Right cardiac atrium (tissue), 5 donors: ENCODE measurements at places on chromosomes 6 and 20. TPM values are rescaled to one million over a fixed set of nuclear protein-coding genes. Genes with fewer than 3 reads are reported as not detected.

MEI4 gene
- total RNA-seq: 2.8 TPM

FOXF2 gene
- 0.53 TPM for total RNA-seq

OGFR gene
- total RNA-seq: 24.6 TPM

HLA-DPA1 gene
- 54.3 TPM for total RNA-seq

ECI2 gene
- total RNA-seq: 97.4 TPM

RAB23 gene
- total RNA-seq: 20.7 TPM

NOX3 gene
- not detected for total RNA-seq

IDH3B gene
- 148 TPM for total RNA-seq

RIPOR3 gene
- 6.9 TPM for total RNA-seq

PRIM2 gene
- total RNA-seq: 6.7 TPM

EYA4 gene
- 18.8 TPM for total RNA-seq

OR2W1 gene
- total RNA-seq: not detected

C6orf132 gene
- total RNA-seq: 1.3 TPM

OR2B6 gene
- total RNA-seq: not detected

ANGPT4 gene
- total RNA-seq: 0.12 TPM

SIRPD gene
- total RNA-seq: not detected

SMPDL3A gene
- 8.3 TPM for total RNA-seq

IBTK gene
- 24.2 TPM for total RNA-seq

GRCh38 chr6:92767101-92767500, 652.3 kb downstream of the EPHA7 start:
- DNase-seq: no peak

GRCh38 chr20:50551288-50551687, 41.1 kb downstream of the PTPN1 start:
- DNase-seq: no peak

GRCh38 chr20:31497838-31498540, 16.3 kb upstream of the HM13 start:
- peak; percentile 66 for DNase-seq

DNA sequence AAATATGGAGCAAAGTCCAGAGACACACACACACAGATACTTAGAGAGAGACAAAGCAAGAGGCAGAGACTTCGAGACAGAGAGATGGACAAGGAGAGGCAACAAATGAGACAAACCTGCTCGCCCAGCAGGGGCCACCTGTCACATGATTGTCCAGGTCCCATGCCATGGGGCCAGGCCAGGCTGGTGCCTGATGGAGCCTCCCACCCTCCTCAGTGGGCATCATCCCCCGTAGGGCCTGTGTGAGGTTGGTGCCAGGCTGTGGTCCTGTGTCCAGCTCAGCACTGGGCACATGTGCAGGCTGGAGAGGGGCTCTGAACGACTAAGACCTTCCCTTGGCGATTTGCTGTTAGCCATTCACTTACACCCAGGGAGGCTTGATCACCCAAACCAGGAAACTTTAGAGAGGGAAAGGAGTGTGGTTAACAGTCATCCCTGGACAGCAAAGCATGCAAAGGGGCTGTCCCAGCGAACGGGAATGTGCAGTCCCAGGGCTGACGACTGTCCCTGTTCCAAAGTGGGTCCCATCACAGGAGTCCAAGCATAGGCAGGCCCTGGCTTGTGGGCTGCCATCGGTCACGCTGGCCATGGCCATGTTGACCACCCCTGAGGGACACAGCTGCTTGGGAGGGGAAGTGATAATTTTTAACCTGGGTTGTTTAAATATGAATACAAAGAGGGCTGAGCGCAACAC, 38.4 kb upstream of the PHACTR3 start:
- no peak for DNase-seq

- peak; percentile 72 for DNase-seq
Measured at GRCh38 chr20:58852543-58853271, at the start of gene GNAS. TSS of gene GNAS (plus strand) at chr20:58852716.

- no peak for DNase-seq
Measured at GRCh38 chr6:98925831-98926230, 21.9 kb downstream of the FBXL4 start.

GRCh38 chr20:37919389-37920040, 16.6 kb downstream of the VSTM2L start:
- no peak for DNase-seq

DNA sequence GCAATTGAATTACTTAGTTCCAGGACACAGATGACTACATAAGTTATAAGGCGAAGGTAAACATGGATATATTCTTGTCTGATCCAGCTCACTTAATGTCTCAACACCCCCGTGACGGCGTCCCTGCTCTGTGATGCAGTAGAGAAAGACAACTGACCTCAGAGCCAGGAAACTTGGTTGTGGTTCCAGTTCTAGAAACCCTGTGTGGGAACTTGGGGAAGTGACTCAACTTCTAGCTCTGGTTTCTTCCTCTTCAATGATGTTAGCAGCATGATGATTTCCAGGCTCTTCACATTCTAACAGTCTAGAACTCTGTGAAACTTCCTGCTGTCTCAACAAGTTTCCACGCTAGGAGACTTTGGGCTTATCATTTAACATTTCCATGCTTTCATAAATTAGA, 18.4 kb downstream of the LAMA4 start:
- DNase-seq: peak; percentile 28

GRCh38 chr6:24513602-24514001, 18.8 kb downstream of the ALDH5A1 start:
- DNase-seq: no peak

DNA sequence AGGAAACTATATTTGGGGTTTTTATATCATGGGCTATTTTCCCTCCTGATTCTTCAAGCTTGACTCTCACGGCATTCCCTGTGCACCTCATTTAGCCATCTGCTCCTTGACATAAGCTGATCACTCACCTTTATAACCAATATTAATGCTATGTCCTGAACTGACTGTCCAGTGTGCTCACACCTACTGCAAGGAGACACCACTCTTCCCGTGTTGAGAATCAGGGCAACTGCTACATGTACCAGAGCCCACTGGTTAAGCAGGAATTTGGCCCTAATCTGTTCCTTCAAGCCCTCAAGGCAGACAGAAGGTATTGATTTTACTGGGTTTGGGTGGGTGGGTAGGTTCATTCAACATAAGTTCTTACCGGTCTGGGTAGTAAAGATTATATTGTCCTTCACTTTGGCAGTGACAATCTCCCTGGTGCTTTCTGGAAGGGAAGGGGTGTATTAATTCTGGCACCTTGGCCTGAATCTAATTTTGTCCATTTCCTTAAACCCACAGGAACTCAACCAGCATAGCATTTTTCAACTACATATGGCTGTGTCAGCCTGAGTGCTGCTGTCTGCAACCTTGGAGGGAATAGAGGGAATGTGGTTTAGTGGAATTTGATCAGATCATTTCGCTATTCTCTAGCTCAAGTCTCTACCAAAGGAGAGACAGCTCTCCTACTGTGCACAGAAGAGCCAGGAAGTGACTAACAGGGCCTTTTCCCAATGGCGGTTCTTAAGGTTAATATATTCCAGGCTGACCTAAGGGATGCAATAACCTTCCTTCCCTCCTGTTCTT, 293.2 kb downstream of the BTBD9 start:
- no peak for DNase-seq

GRCh38 chr20:41221614-41222218, 84.4 kb downstream of the PLCG1 start:
- DNase-seq: no peak

- peak; percentile 75 for DNase-seq
Measured at GRCh38 chr6:128519132-128519930, 1.1 kb downstream of the PTPRK start.

DNA sequence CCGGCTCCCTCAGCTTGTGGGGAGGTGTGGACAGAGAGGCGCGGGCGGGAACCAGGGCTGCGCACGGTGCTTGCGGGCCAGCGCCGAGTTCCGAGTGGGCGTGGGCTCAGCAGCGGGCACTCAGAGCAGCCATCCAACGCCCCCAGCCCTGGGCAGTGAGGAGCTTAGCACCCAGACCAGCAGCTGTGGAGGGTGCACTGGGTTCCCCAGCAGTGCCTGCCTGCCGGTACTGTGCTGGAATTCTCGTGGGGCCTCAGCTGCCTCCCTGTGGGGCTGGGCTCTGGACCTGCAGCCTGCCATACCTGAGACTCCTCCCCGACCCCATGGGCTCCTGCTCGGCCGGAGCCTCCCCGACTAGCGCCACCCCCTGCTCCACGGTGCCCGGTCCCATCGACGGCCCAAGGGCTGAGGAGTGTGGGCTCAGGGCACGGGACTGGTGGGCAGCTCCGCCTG, 92.7 kb downstream of the MANEA start:
- DNase-seq: no peak

GRCh38 chr20:63029358-63030121, 22.8 kb upstream of the BHLHE23 start:
- no peak for DNase-seq

- no peak for DNase-seq
Measured at GRCh38 chr20:38878866-38879265, 47.4 kb upstream of the FAM83D start.

- DNase-seq: peak; percentile 80
Measured at GRCh38 chr6:137866200-137866913, 702 bp upstream of the TNFAIP3 start.

DNA sequence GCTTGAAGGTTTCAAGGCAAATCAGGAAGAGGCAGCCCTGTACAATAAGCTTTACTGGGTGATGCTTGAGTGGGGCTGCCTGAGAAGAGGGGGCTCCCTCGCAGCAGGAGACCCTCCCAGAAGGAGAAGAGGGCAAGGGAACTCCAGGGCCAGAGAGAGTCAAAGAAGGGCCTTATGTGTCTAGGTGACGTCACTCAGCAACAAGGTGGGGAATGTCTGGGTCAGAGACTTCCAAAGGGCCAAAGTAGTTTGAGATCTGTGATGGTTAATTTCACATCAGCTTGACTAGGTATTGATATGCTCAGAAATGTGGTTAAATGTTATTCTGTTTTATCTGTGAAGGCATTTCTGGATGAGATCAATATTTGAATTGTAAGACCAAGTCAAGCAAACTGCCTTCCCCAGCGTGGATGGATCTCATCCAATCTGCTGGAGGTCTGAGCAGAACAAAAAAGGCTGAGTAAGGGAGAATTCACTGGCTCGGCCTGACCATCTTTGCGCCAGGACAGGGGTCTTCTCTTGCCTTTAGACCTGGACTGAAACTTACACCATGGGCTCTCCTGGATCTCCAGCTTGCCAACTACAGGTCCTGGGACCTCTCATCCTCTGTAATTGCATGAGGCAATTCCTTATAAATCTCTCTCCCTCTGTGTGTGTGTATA, 35.9 kb downstream of the MAS1 start:
- no peak for DNase-seq

GRCh38 chr20:50508171-50508755, 1.9 kb upstream of the PTPN1 start:
- DNase-seq: no peak

GRCh38 chr20:1293641-1294379, 27.7 kb downstream of the SNPH start:
- DNase-seq: no peak

- no peak for DNase-seq
Measured at GRCh38 chr20:62792182-62792939, 3.9 kb upstream of the MRGBP start.

GRCh38 chr6:113271437-113271836, 585.7 kb upstream of the MARCKS start:
- DNase-seq: no peak
